ENCODE measurements at places on chromosomes 12 and 14.

DNA sequence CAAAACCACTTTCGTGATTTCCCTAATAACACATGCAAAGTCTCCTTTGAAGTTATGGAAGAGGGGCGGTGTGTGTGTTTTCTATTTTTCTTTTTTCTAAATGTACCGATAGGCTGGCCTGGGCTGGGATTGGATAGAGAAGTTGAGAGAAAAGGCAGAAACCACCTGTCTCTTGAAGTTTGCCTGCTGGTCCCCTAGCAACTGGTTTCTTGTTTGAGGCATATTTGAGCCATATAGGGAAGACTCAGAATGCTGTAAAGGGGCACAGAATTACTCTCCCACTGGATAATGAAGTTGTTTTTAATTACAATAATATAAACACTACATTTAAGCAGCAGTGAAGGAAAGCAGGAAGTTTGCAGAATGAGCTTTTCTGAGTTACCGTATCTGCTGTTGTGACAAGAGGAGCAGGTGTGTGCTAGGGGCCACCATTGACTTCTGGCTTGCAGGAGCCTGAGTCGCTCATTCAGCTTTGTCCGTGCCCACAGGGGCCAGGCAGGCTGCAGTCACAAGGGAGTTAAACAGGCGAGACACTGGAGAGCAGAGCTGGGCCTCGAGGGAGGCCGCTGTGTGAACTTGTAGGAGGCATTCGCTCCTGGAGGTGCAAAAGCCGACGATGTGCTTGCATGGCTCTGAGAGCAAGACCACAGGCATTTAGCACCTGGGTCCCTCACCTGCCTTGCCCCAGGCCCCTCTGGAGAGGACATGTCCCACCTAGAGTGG lies 173.8 kb upstream of the RGS6 start:
- DNase-seq: no peak

- DNase-seq: no peak
Observed at GRCh38 chr12:52354200-52354599, 13.1 kb downstream of the KRT85 start.

DNA sequence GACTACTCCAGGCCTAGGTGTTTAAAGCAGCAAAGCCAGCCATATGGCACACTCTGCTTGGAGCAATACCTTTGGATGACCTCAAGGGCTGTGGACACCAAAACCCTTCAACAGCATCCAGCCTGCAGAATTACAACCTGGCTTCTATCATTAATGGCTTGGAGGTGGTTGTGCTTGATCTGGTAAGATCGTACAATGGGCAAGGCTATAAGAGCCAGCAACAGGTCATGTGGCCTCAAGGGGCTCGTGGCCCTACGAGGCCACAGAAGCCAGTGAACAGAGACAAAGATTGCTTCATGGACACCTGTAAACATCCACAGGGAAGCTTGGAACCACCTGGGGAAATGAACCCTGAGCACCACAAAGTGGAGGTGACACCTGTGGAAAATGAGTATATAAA lies 657.3 kb downstream of the BCL11B start:
- DNase-seq: no peak

GRCh38 chr12:1760566-1761382 lies 59.6 kb upstream of the LRTM2 start:
- no peak for DNase-seq

DNA sequence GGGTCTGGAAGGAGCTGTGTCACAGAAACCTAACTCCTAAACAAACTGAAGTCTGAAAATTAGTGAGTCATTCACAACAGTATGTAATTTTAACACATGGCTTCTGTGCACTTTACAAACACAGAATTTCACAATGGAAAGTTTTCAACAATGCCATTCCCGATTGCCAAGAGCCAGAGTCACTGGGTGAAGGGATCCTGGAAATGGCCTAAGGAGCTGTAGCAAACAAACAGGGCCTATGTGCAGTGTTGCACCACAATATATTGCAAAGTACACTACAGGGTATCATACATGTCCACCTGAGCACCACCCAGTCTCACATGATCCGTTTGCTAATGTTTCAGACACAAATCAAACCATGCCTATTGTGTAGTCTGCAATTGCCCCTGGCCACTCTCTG lies 184.7 kb upstream of the OTX2 start:
- DNase-seq: no peak

- DNase-seq: no peak
Observed at GRCh38 chr12:15346488-15346887, 24.2 kb downstream of the PTPRO start.

Data from inflammatory macrophage treated with lipopolysaccharide for 1 hour (primary cell).